ENCODE measurements at places on chromosomes 12 and 14. TPM values are rescaled to one million over a fixed set of nuclear protein-coding genes. Genes with fewer than 3 reads are reported as not detected.

- DNase-seq = no peak
Observed at GRCh38 chr12:65597527-65597926, 226.8 kb upstream of the HMGA2 start.

GRCh38 chr12:13130981-13131380 is 27.5 kb upstream of the GSG1 start:
- no peak for DNase-seq

DNA sequence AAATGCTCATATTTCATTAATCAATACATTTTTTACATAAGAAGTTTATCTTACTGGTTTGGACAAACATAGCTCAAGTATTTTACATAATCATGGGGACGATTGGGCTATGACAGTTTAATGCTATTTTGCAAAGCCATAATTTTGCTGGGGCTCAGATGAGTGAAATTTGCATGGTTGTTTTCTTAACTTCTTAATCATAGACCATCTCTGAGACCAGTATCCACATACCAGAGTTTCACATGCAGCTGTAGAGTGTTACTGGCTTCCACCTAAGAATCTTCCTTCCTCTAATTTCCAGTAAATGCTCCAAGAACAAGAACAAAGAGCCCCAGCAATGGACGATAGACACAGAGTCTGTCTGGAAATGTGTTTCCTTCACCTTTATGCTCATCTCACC is 303.0 kb upstream of the TMEM132C start:
- DNase-seq = no peak

DNA sequence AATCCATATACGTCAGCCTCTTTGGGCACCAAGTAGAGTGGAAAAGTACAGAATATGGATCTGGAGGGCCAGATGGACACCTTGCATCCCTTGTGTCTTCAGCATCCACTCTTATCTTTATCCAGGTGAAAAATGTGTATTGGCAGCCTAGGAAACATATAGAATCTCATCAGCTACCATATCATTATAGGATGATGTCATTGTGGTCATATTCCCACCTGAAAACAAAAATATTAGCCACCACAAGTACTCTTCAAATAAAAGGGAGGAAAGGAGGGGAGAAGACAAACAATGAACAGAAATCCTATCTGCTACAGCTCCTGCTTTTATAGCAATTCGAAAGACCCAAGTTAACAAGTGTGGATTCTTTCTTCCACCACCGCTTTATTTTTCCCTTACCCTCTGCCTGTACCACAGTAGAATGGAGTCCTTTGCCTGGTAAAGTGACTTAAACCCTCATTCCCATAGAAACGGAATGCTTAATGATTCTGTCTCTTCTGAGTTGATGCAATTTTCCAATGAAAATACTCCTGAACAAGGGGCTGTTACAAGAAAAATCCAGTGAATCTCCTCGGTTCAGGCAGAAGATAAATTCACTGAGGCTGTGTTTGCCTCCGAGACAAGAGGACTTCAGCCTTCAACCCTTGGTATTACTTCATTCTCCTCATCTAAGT is 13.8 kb upstream of the IL26 start:
- DNase-seq = no peak

DNA sequence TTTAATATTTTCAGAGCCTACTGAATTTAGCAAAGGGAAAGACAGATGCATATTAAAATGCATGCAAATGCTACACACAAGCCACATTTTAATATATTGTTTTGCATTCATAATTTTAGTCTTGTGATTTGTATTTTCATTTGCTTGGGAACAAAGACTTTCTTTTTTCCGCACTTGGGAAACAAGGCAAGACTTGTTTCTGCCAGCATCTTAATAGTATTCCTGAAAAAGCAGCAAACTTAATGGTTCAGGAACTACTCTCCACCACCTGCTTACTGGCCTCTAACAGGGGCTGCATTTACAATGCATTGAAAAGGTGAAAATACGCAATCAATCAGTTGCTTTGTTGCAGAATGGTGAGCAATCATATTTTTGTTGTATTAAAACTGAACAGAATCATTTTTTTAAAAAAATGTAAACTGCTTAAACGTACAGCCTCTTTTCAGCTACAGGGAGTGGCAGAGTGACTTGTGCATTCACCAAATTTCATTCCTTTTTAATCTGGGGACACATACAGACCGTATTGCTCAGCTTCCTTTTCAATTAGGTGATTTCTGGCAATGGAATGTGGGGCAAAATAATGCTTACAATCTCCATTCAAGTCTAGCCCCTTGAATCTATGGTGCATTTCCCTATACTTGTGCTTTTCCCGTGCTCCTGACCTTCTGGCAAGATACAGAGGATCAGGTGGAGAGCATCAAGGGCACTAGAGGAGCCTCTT is 144.1 kb upstream of the BTG1 start:
- no peak for DNase-seq

DNA sequence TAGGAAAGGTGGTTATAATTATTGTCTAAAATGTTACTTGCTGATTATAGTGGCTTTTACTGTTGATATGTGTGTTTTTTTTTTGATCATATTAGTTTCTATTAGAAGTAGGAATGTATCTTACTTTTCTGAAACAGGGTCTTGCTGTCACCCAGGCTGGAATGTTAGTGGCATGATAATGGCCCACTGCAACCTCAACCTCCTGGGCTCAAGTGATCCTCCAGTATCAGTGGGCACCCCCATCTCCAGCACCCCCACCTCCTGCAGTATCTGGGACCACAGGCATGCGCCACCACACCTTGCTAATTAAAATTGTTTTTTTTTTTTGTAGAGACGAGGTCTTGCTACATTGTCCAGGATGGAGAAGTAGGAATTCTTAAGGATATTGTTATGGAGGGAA is 11.3 kb downstream of the ATF1 start:
- DNase-seq = no peak

DNA sequence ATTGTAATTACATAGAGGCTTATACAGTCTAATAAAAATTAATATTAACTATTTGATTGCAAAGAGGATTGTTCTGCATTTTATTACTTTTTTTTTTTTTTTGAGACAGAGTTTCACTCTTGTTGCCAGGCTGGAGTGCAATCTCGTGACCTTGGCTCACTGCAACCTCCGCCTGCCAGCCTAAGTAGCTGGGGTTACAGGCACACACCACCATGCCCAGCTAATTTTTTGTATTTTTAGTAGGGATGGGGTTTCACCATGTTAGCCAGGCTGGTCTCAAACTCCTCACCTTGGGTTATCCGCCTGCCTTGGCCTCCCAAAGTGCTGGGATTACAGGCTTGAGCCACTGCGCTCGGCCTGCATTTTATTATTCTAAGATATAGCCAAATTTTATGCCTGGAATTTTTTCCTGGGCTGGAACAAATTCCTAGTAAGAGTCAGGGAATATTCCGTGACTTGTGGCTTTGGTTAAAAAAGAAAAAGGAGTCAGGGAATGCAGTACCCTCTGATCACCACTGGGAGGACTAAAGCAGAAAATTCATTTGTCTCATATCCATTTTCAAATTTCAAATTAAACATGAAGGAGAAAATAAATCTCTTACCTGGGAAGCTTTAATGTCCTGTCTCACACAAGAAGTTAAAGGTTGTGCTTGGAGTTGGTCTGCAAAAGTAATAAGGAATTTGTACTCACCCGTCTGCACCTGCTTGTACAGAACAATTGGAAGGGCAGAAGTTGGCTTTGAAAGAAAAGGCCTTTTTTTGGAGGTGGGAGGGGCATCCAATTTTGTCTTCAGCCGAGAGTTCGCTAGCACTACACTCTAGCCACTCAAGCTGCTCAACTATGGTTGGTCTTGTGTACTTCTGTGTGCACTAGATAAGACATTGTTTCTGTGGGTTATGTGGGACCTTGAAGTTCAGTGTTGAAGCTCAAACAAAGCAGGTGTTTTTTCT is 8.7 kb downstream of the MARK3 start:
- no peak for DNase-seq

DNA sequence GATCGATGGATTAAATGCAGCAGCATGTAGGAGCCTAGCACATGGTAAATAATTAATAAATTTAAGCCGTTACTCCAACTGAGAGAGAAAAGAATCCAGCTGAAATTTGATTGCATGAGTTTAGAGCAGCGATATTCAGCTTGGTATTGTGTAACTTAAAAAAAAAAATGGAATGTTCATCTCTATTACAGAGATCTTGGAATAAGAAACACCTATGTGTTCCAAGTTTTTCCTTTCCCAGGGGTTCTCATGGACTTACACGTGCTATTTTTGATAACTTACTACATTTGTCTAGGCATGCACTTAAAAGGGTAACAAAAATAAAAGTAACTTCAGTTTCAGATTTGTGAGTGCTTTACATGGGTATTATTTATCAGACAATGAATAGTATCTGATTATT is 122.8 kb downstream of the RASSF9 start:
- DNase-seq = no peak

GRCh38 chr12:51818566-51819300 is 29.8 kb downstream of the FIGNL2 start:
- no peak for DNase-seq

- DNase-seq = no peak
Observed at GRCh38 chr12:13784504-13784903, 196.9 kb downstream of the GRIN2B start.

DNA sequence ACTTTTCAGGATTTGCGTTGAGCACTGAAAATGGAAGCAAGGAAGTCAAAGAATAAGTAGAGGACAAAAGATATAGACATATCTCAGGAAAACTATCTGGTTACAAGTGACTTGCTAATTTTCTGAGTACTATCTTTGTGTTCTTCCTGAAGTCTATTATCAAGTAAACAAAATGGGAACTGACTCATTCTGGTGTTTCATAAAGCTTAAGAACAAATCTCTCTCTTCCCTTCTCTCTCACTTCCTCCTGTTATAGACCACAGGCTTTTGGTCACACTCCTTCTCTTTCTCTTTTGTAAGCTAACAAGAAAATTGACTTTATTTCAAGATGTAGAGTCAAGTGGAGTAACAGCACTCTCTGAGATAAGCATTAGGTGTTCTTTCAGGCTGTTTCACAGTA is 406.6 kb upstream of the SYT1 start:
- no peak for DNase-seq

GRCh38 chr12:7439579-7440505 is 4.1 kb downstream of the CD163L1 start:
- peak; percentile 36 for DNase-seq

DNA sequence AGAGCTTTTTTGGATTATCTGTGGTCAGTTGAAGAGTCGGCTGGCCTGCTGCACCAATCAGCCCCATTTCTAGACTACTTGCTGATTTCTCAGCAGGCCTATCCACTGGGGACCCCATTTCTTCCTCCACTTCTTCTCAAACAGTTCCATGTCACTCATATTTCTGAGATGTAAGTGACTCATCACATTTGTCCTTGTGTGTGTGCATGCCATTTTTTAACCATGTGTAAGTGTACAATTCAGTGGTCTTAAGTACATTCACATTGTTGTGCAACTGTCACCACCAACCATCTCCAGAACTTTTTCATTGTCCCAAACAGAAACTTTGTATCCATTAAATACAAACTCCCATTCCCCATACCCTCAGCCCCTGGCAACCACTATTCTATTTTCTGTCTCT is 14.2 kb downstream of the TMEM229B start:
- no peak for DNase-seq

DNA sequence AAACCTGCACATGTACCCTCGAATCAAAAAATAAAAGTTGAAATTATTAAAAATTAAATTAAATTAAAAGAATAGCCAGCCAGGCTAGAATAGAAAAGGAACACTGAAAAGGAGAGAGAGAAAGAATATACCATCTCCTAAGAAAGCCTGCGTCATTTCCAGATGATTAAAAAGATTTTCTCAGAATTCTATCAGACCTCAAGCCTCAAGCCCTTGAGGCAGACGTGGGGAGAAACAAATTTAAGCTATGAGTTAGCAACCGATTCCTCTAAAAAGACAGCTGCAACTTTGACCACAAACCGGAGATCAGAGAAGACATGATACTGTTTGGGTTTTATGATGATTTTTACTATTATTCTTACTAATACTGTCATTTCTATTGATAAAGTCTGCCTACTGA is 138.3 kb downstream of the KSR2 start:
- DNase-seq = no peak

GRCh38 chr12:96710127-96710745 is 196.8 kb upstream of the NEDD1 start:
- no peak for DNase-seq

GRCh38 chr14:93729993-93730392 is 58.3 kb downstream of the PRIMA1 start:
- DNase-seq = no peak

GRCh38 chr14:32947792-32948191 is 9.1 kb downstream of the NPAS3 start:
- no peak for DNase-seq

GRCh38 chr14:21063479-21063878 is 5.9 kb downstream of the RNASE8 start:
- DNase-seq = no peak

- no peak for DNase-seq
Observed at GRCh38 chr12:40261937-40262336, 37.1 kb downstream of the LRRK2 start.

DNA sequence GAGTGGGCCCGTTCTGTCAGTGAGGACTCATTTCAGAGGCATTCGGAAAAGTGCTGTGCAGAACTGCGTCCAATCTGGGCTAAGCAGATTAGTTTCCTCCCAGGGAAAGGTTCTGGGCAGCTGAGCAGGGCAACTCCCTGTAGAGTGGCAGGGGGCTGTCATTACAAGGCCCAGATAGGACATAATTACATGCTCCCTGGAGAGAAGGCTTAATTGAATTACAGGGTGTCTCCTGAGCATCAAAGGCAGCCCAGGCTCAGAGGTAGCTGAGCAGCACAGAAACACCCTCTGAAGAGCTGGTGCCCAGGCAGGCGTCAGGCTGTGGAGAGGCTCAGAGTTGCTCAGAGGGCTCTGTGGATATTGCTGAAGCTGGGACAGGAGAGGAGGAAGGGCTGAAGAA is 36.0 kb downstream of the SLC8A3 start:
- DNase-seq = no peak

DNA sequence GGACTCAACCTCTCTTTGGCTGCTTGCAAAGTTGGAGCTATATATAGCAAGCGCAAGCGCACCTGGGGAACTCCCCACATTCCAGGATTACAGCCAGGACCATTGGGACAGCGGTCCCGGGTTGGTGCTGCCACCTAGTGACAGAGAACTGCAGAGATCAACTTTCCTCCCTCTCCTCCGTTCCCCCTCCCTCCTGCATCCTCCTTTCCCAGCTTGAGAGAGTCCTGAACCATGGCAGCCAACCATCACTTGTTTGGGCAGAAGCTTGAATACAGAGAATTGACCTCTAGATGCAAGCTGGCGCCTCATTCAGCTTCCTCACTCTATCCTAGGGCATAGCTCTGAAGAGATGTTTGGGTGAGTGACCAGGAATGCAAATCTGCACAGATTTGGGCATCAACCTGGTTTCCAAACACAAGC is 17.4 kb upstream of the FLVCR2 start:
- peak; percentile 60 for DNase-seq

Gene NINJ2
- total RNA-seq = 10.6 TPM

Gene KIF5A
- total RNA-seq = 1.4 TPM

Gene DCP1B
- total RNA-seq = 12.8 TPM

Gene KRT82
- total RNA-seq = not detected

Gene SSTR1
- total RNA-seq = not detected

Gene GNPTAB
- total RNA-seq = 109 TPM

Gene HOXC9
- total RNA-seq = not detected

Gene SERPINA12
- total RNA-seq = not detected

Gene NFATC4
- not detected for total RNA-seq

All from activated CD8-positive, alpha-beta T cell treated with anti-CD3 and anti-CD28 coated beads, Interleukin-2, amount 10 ng/mL, durations not matched to agents 7 days and 5 days (primary cell).